ENCODE measurements at places on chromosomes 16 and 17.

GRCh38 chr17:17051380-17051779 lies 9.1 kb downstream of the MPRIP start:
- no peaks in the 10 kb centered on the region for H3K27me3 ChIP-seq
- no peak overlapping the region for H3K4me3 ChIP-seq
- no peak for DNase-seq
- no peak overlapping the region for H3K27ac ChIP-seq

GRCh38 chr17:44927696-44928095 lies 12.4 kb upstream of the GFAP start:
- no peaks in the 10 kb centered on the region for H3K4me1 ChIP-seq
- peaks cover 2% of the 10 kb centered on the region for H3K36me3 ChIP-seq
- peaks cover 5% of the 10 kb centered on the region for H3K27me3 ChIP-seq
- H3K4me3 ChIP-seq: no peak overlapping the region

- H3K27me3 ChIP-seq: no peaks in the 10 kb centered on the region
- no peak overlapping the region for H3K27ac ChIP-seq
- H3K4me1 ChIP-seq: no peaks in the 10 kb centered on the region
- no peak for DNase-seq
- H3K36me3 ChIP-seq: no peaks in the 10 kb centered on the region
These were observed 42.0 kb upstream of the RBFOX1 start for GRCh38 chr16:7290682-7291081.

GRCh38 chr17:57379237-57379894 lies 123.0 kb downstream of the MSI2 start:
- no peak overlapping the region for H3K27ac ChIP-seq
- no peak for DNase-seq
- H3K36me3 ChIP-seq: no peaks in the 10 kb centered on the region
- H3K4me1 ChIP-seq: peaks cover 21% of the 10 kb centered on the region
- H3K4me3 ChIP-seq: no peak overlapping the region

DNA sequence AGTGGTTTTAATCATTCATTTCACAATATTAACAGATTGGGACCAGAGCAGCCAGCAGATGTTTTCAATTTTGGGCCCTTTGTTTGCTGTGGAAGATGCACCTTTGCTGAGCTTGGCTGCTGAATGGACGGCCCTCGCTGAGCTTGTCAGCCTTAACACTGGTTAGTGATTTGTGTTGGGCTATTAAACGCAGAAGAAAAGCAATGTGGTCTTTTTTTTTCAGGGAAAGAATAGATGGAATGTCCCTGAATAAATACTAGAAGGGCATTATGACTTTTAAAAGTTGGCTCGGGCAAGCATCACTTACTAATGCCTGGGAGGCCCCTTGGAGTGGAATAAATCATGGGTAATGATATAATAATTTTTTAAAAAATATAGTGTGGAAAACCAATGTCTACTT lies 297.0 kb downstream of the MAP2K6 start:
- H3K36me3 ChIP-seq: no peaks in the 10 kb centered on the region
- DNase-seq: no peak
- H3K27ac ChIP-seq: no peak overlapping the region
- no peaks in the 10 kb centered on the region for H3K4me1 ChIP-seq

GRCh38 chr16:51125992-51126391 lies 25.1 kb downstream of the SALL1 start:
- peaks cover 11% of the 10 kb centered on the region for H3K27me3 ChIP-seq
- no peak for DNase-seq

DNA sequence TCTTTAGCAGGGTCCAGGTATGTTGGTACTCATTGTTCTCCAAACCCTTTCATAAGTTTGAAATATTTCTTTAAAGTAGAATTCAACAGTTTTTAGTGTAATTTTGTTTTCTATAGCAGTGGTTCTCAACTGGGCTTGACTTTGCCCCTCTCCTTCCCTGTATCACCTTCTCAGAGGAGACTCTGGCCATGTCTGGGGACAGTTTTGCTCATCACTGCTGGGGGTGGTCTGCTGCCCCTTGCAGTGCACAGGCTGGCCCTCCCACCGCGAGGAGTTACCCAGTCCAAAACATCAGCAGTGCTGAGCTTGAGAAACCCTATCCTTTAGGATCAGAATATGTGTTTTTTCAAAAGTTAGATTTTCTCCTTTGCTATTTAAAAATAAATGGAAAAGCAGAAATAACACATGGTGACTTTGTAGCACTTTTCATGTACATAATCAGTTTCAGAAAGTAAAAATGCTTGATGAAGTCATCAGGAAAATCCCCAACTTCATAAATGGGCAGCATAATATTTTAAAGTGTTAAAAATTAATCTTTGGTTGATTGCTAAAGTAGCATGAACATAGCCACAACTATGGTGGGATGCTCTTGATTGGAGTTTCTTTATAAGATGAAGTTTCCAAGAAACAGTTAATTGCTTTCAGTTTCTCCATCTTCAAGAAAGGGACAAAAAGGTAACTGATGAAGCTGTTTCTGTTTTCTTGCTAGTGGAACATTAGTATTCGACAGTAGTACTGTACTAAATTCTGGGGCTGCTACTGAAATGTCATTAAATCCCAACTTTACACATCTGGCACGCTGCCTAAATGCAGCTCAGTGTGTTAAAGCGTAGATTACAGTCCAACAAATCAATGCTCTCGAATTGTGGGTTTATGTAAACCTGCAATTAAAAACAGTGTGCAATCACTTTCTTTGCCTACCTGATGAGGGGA lies 70.3 kb downstream of the NETO2 start:
- H3K4me1 ChIP-seq: no peaks in the 10 kb centered on the region
- H3K27me3 ChIP-seq: peaks cover 28% of the 10 kb centered on the region
- no peak for DNase-seq

DNA sequence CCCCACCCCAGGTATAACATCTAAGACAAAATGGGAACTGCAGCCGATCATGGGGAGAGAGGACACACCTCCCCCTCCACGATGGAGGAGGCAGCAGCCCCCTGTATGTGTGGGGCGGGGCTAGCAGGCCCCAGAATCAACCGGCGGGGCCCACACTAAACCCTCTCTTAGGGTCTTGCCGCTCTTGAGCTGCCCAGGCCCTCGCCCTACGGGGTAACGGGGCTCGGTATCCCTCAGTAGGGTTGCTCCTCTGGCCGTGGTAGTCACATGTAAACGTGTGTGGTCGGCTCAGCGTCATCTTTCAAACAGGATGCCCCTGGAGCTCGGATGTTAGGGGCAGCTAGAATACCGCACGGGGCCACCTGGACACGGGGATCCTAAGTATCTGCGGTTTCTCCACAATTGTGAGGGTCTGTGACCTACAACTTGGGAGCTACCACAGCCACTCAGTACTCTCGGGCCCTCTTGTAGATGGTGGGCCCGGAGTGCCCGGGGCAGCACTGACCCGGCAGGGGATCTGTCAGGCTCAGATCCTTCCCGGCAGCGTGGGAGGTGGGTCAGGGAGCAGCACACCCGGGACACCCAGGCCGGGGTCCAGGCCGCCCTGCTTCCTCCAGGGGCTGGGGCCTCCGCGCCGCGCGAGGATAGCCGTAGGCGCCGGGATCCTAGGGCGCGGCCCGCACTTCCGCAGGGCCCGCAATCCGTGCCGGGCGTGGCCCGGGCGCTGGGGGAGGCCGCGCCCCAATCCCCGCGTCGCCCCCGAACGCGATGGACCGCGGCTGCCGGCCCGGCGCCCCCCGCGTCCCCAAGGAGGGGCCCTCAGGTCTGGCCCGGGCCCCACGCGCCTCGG lies 781 bp downstream of the ARHGDIA start:
- peaks cover 59% of the 10 kb centered on the region for H3K36me3 ChIP-seq
- peak overlapping the region; percentile 83 for H3K4me3 ChIP-seq
- DNase-seq: no peak
- H3K27ac ChIP-seq: peak overlapping the region; percentile 92
- peaks cover 24% of the 10 kb centered on the region for H3K4me1 ChIP-seq

All from central memory CD8-positive, alpha-beta T cell (primary cell).